Smooth muscle cell of the brain vasculature (primary cell): ENCODE measurements at places on chromosomes 2 and 18.
A peak's percentile ranks its signal among the peaks of the same experiment; 100 is the strongest.

- no peak for DNase-seq
Observed at GRCh38 chr18:69383186-69383585, 17.5 kb upstream of the DOK6 start.

GRCh38 chr18:29811519-29811918 lies 1231.0 kb downstream of the DSC3 start:
- DNase-seq, result no peak

DNA sequence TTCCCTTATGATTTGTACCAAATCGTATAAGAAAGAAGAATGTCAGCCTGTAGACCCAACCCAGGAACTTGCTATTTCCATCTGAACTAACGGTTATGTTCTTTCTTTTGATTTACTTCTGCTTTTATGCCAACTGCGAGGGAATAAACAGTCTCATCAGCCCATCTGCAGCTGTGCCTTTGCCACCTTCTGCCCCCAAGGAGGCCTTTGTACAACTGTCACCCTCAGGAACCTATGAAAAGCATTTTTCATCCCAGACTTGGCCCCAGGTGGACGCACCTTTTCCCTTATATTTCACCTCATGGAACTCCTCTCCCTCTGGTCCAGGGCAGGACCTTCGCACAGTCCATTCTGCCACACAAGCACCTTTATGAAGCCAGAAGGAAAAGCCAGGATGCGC lies 109.8 kb downstream of the AOX1 start:
- DNase-seq, result no peak

GRCh38 chr2:217707131-217707611 lies 295.6 kb downstream of the TNS1 start:
- no peak for DNase-seq

DNA sequence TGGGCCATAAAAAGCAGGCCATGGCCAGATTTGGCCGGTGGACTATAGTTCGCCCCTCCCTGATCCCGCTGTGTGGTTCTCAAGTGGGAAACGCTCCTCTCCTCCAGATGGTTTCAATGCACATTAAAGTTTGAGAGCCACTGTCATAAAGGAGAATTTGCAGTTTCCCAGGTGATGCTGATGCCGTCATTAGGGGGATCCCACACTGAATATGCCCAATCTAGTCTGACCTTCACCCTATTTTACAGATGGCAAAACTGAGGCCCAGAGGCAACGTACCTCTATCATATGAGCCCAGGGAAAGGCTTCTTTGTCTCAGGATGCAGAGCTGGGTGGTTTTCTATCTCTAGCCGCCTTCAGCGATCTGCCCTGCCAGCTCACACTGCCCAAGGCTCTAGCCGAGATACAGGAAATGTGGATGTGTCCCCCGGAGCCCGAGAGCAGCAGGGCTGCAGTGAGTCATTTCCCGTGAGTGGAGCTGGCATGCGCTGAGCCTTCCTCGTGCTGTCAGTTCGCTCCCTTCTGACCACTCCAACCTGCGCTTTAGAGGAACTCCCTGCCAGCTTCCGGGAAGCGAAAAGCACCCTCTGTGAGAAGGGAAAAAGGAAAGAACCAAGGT lies 116.2 kb downstream of the SMAD7 start:
- peak; percentile 88 for DNase-seq

- DNase-seq, result no peak
Observed at GRCh38 chr2:53559302-53559966, 208.2 kb upstream of the CHAC2 start.

DNA sequence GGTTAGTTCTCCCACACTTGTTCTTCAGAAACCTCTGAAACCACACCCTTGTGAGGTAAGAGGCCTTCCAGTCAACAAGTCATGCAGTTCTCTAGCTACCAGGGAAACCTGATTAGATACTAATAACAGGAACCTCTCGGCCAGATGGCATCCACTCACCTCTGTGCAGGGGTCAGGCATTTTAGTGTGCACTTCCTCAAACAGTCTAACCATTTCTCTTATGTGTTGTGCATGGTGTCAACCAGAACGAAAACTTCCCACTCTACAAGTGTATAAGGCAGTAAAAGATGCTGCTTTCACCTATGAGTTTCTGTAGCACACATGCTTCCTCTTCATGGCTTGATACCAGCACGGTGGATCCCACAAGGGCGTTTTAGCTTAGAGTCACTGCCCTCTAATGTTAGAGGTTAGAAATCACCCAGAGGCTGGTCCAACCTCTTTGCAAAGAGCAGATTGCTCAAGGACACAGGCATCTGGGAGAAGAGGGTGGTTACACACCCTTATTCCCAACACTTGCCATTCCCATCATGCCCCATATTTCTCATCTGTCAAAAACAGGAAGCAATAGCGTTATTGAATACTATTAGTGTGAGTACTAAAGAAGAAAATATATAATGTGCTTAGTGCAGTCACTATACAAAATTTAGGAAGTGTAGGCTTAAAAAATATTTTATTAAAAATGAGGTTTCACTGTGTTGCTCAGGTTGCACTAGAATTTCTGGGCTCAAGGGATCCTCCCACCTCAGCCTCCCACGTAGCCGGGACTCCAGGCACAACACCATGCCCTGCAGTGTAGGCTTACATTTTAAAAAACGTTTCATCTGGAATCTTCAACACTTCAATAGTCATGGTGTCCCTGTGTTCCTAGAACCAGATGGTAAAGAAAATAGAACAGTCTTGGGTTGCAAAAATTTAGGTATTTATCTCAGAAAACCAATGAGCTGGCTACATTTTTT lies 34.5 kb upstream of the RAB31 start:
- no peak for DNase-seq

- no peak for DNase-seq
Observed at GRCh38 chr2:197324801-197325200, 14.2 kb upstream of the ANKRD44 start.

DNA sequence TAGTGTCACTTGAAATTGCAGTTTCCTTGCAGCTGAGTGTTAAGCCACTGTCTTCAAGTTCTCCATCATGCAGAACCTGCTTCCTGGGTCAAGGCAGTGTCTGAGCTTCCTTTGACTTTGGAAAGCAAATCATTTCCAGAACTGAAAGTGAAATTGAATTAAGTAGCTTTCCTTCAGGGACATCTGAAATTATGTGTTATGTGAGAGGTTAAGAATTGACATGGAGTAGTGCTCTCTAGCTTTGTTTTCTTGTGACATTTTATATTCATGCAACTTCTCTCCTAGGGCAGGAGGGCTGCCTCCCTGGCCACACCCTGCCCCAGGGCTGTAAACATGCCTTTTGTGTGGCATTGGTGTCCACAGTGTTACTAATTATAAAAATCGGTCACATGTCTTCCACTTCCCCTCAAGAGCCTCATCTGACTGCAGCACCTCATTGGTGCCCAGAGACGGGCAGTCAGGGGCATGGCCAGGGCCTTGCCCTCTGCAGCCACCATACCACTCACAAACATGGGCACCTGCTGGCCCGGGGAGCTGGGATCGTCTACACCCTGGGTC lies 14.4 kb downstream of the RAB12 start:
- DNase-seq, result no peak

DNA sequence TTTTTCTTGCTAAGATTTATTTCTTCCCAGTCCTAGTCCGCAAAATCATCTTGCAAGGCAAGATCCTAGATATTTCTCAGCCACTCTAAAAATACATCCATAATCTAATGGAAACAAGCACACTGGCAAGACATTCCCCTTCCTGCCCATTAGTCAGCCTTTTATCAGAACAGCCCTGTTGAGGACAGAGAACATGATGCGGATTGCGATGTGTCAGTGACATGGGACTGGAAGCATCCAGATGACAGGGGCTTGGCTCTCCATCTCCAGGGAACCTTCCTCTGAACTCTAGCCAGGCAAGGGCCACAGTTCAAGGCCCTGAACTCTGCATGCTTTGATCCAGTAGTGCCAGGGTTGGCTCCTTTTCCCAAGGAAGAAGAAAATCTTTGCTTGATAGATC lies 70.0 kb downstream of the VSNL1 start:
- no peak for DNase-seq

DNA sequence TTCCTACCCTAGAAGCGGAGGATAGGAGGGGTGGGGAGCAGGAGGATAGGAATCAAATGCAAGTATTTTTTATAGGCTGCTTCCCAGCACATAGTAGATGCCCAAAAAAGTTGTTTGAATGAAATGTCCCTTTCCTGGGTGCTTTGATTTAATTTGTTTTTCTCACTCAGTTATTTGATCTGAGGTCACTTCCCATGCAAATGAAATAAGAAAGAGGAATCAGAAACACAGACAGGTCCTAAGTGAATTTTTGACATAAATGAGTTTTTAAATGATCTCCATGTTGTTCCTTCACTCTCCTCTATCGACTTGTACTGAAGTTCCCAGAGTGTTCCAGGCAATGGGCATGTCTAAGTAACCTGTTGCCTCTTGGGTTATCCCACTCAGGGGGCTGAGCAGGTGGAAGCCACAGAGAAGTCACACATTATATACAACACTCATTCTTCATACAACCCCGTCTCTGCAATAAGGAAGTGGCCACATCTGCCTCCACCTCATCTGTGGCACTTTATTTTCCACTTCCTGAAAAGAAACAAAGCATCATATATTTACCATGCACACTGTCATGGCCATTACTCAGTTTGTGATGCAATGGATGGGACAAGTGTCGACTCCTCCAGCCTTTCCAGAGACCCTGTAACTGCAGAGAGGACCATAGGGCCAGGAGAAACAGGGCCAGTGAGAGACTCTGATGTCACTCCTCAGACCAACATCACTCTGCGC lies 81.9 kb upstream of the ZNF397 start:
- DNase-seq, result no peak

DNA sequence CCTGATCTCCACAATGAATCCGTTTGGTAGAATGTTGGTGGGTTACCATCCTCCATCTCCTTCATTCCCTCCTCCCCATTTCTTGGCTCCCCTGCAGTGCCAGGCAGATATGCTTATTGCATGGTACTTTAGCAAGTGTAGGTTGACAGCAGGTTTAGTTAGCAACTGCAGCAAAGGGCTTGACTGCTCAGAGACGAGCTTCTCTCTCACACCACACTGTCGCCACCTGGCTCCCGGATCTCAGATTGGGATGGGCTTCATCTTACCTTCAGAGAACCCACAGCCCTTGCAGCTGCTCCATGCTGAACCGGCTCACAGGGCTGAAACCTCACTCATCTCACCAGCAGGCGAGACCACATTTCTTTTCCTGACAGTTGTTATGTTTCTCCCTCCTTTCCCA lies 88.8 kb downstream of the VWA3B start:
- no peak for DNase-seq

DNA sequence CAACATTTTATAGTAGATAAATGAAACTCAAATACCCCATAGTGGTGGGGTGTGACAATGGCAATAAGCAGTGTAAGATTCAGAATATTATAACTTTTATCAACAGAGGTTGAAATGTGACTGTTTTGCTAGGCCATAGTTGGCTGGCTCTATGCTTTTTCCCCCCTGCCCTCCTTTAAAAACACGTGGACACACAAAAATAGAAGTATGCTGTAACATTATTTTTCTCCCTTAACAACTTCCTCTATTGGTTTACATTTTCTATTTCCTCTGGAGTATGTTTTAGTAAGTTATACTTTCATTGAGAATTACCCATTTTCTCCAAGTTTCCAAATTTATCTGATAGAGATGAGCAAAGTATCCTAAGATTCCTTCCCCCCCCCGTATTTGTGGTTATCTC lies 31.1 kb downstream of the NDUFAF7 start:
- no peak for DNase-seq

DNA sequence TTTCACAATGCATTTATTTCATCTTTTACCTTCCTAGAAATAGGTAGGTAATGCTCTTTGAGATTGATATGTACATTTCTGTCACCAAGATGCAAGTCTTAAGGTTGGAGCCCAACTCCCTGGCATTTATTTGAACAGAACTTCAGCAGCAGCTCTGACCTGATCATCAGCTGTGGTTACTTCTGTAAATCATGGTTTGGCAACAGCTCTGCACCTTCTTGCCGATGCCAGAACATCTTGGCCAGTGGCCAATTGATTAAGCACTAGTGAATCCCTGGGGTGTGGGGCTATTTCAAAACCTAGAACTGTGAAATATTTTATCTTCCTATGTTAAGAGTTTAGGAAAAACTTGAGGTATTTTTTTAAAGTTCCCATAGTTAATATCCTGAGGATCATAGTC lies 124.8 kb upstream of the NYAP2 start:
- peak; percentile 7 for DNase-seq

DNA sequence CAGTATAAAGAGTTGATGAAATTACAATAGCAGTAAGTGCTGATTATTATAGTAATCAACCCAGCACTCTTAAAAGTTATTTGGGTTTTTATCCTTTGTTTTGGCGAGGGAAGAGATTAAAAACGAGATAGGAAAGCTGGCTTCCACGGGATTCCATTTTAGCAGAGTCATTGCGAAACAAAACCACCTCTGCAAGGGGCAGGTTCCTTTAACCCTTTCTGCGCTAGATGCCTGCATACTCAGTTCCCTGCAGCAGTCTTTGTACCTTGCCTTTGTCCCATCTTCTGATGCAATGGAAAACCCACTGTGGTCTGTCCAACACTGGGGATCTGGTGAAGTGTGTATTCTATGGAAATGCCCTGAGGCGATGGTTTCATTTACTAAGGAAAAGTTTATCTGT lies 2.7 kb downstream of the YPEL5 start:
- no peak for DNase-seq

DNA sequence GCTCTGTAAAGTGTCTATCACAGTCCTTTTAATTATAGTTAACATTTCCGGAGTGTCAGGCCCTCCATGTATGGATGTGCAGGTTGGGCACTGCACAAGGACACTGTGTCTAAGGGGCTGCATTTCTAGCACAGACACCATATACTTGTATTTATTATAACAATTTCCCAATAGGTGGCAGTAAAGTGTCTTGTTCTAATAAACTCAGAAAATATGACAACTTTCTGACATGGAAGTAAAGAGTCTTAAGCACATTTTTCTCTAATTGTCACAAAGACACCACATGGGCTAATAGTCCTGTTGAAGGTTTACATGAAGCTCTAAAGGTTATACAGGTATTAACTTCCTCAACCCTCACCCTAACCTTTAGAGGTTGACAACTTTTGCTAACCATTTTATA lies 156.6 kb downstream of the DYSF start:
- no peak for DNase-seq

GRCh38 chr2:184938221-184938985 lies 340.1 kb downstream of the ZNF804A start:
- DNase-seq, result no peak

DNA sequence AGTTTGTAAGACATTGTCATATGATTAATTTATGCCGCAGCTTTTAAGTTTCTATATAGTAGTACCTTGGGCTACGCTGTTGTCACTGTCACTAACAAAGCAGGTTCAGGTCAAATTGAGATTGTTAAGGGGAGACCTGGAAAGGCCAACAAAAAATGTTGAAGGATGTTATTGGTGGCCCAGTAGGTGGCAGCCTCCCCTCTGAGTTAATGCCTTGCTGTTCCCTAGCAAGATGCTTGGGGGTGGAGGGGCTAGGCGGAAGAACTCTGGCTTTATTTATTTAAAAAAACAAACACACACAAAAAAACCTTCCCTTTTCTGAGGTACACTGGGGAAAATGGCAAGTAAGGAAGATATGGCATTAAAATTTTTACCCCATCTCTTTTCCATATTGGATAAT lies 128.3 kb upstream of the ATP5MC3 start:
- DNase-seq, result no peak

DNA sequence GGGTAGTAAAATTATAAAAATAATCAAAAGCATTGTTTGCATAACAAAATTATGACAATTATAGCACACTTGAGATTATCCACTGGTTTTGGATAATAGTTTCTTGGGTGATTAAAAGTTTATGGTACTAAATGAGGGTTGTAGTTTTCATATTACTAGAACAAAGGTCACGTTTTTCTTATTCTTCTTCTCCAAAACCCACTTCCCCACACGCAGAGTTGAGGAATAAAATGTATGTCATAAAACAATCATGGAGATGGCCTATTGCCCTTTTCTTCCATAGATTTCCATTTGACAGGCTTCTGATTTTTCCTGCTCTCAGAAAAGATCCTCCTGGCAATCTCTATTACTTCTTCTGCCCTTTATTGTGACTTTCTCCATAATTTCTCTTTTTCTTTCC lies 863.9 kb downstream of the ERBB4 start:
- DNase-seq, result no peak
